ENCODE measurements at places on chromosomes 2 and 18.

- DNase-seq, result no peak
Measured at GRCh38 chr2:109481196-109481555, 132.6 kb downstream of the SEPTIN10 start.

DNA sequence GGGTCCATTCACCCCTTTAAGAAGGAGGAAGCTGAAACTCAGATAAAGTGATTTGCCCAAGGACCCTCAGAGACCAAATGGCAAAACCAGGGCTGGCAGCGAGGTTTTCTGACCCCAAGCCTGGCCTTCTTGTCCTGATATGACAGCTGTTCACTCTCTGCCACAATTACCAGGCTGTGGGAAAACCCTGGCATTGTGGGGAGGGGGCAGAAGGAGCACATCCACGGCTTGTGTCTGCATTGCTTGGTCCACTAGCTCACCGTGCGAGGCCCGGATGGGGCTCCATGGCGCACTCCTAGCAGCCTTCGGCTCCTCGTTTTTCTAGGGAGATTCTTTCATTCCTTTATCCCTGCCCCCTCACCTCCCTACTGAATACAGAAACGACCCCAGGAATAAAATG lies 143.4 kb upstream of the SIX2 start:
- no peak for DNase-seq

- DNase-seq, result no peak
Measured at GRCh38 chr2:203997980-203998809, 61.6 kb downstream of the ICOS start.

GRCh38 chr2:123453772-123454171 lies 571.3 kb upstream of the CNTNAP5 start:
- DNase-seq, result no peak

DNA sequence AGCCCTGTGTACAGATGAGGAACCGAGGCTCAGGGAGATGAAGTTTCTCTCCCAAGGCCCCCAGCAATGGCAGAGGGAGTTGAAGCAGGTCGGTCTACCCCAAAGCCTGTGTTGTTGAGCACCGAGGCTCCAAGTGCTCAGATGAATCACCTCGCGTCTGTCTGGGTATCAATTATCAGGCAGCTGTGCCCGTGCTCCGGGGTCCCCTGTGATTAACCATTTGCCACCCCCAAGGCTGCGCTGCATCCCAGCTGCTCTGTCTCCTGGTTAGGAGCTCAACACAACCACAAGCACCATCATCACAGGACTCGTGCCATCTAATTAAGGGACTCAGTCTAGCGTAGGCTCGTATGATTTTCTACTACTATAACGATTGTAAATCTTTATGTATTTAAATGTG lies 27.1 kb downstream of the LIPG start:
- no peak for DNase-seq

DNA sequence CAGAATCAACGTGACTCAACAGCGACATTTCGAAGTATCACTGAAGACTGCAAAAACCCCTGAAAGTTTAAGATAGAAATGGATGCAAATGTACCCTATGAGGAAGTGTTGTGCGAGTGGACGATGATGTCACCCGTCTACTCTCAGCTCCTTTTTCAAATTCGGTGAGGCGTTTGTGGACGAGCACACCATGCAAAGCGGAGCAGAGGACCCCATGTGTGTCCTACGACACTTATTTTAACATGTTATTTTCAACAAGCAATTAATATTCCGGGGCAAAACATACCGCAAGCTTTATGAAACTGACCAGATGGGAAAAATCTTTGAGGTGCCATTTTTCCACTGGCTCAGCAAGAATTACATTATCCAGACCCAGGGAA lies 2.0 kb downstream of the PXDN start:
- no peak for DNase-seq

DNA sequence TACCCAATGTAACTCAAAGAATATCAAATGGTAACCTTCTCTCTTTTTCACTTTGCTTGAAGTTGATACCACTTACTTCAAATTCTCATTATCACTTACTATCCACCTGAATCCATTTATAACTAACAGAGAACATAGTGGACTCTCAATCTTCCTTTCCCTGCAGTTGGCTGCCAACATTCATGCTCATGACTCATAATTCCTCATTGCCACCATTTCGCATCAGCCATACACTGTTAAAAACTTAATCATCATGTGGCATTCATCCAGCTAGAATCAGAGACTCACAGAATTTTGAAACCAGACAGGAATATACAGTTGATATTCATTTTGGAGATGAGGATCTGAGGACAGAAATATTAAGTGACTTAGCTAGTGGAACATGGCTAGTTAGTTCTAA lies 56.8 kb downstream of the SLC4A10 start:
- peak; percentile 33 for DNase-seq

GRCh38 chr2:101064505-101064867 lies 62.4 kb downstream of the RPL31 start:
- no peak for DNase-seq

DNA sequence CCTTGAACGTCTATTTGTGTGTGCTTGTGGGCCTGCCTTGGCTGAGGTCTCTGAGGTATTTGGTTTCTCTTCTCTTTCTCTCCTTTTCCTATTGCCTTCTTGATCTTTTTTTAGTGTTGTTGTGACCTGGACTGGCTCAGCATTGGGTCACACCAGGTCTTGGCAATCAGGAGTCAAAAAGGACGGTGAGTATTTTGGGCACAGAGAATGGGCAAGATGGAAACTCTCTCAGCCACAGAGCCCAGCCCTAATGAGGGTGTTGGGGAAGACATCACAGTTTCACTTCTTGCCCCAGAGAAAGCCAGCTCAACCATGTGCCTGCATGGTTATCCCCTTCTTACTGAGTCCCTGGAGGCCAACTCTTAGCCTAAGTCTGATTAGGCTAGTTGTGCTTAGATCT lies 13.7 kb upstream of the INO80C start:
- no peak for DNase-seq

DNA sequence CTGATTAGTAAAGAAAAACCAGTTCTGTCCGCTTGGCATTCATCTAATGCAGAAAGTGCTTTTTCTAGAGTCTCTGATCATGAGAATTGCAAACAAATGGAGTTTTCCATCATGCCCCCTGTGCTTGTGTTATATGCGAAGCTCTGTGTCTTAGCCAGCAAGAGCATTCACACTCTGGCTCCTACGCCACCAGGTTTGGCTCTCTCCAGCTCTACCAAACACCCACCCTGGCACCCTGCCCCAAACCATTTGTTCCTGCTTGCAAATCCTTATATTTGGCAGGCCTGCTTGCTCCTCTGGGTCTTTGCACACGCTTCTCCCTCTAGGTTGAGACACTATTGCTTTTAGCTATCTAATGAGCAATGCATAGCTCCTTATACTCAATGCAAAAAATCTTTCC lies 204.1 kb upstream of the CYRIA start:
- DNase-seq, result peak; percentile 50

- no peak for DNase-seq
Measured at GRCh38 chr2:65309699-65310098, 82.1 kb downstream of the ACTR2 start.

DNA sequence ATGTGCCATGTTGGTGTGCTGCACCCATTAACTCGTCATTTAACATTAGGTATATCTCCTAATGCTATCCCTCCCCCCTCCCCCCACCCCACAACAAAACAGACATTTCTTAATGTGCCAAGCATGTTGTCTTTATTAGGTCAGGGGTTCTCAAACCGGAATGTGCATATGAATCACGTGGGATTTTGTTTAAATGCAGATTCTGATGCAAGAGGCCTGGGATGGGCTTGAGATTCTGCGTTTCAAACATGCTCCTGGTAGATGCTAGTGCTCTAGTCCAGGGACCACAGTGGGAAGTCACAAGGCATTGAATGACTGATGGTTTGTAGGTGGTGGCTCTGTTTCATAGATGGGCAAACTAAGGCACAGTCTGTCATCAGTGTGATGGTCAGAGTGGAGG lies 184.7 kb downstream of the SMAD7 start:
- no peak for DNase-seq

GRCh38 chr2:70340075-70340474 lies 38.2 kb upstream of the FAM136A start:
- no peak for DNase-seq

GRCh38 chr2:232532419-232532818 lies 6.5 kb downstream of the CHRND start:
- no peak for DNase-seq

DNA sequence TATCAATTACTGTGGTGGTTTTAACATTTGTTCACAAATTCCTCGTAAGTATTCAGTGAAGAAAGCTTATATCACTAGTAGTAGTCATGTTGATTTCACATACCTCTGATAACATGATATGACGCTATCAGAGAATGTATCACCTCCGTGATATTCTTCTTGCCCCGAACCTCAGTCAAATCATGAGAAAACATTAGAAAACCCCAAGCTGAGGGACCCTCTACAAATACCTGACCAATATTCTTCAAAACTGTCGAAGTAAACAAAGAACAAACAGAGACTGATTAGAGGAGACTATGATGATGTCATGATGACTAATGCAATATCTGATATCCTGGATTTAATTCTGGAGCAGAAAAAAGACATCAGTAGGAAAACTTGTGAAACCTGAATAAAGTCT lies 85.6 kb upstream of the SPOPL start:
- no peak for DNase-seq

DNA sequence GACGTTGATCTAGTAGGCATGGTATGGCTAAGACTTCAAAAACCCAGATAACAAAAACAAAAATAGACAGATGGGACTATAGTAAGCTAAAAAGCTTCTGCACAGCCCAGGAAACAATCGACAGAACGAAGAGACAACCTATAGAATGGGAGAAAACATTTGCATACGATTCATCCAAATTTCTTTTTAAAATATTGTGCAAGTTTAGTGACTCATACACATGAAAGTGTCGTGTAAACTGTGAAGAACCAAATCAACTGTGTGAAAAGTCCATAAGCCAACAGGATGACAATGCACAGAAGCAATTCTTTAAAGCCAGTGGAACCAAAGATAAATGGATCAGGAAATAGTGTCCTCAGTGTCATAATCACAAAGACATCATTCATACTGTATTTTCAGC lies 671.1 kb downstream of the RNF144A start:
- peak; percentile 63 for DNase-seq

- DNase-seq, result no peak
Measured at GRCh38 chr2:174335988-174336500, 1.3 kb downstream of the SP9 start.

DNA sequence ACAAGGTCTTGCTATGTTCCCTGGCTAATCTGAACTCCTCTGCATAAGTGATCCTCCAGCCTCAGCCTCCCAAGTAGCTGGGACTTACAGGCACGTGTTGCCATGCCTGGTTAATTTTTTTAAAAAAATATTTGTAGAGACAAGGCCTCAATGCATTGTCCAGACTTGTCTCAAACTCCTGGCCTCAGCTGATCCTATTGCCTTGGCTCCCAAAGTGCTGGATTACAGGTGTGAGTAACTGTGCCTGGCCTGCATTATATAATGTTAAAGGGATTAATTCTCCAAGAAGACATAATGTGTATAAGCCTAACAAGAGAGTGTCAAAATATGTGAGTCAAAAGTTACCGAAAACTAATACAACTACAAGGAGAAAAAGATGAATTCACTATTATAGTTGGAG lies 32.2 kb downstream of the BUB1 start:
- no peak for DNase-seq

DNA sequence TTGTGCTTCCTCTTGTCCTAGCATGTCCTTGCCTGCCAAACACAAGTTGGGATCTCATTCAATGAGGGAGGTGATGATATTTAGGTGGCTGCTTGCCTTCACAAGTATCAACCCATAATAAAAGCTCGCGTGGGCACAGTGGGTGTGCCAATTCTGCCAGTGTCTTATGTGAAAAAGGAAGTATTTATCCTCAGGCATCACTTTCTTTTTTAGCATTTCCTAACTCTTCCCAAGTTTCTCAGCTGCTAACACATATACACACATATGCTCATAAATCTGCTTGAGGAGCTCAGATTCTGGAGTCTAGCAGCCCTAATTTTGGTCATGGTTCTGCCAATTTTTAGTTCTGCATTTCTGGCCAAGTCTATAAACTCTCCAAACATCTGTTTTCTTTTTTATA lies 319.5 kb upstream of the HNMT start:
- DNase-seq, result no peak

DNA sequence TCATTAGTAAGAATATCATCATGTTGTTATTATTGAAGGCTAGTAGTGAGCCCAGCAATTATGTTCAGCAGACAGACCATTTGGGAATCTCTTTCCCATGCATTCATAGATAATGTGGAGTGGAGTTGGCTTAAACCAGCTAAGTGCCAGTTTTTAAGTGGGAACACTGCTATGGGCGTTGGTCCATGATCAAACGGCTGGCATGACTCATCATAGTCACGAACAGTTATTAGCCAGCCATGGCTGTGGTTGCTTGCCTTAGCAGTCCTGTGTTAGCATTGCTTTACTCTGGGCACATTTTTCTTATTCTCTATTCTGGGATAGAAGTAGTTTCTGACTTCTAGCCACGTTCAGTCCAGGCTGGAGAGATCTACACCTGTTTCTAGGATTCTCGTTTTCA lies 17.7 kb downstream of the EIF4E2 start:
- peak; percentile 24 for DNase-seq

DNA sequence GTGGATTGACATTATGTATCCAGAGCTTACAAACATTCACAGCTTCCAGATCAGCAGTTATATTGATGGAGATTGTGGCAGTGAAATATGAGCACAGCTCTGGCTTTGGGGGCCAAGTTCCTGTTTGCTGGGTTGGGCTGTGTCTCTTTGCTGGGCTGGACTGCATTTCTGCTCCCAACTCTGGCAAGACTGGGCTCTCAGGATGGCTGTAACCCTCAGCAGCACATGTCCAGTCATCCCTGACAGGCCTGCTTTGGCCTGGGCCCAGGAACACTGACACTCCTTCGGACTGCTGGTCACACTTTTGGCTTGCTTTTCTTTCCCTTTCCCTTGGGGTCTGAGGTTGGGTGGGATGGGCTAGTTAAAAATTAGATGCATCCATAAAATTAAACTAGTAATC lies 17.9 kb upstream of the VPS4B start:
- DNase-seq, result no peak

DNA sequence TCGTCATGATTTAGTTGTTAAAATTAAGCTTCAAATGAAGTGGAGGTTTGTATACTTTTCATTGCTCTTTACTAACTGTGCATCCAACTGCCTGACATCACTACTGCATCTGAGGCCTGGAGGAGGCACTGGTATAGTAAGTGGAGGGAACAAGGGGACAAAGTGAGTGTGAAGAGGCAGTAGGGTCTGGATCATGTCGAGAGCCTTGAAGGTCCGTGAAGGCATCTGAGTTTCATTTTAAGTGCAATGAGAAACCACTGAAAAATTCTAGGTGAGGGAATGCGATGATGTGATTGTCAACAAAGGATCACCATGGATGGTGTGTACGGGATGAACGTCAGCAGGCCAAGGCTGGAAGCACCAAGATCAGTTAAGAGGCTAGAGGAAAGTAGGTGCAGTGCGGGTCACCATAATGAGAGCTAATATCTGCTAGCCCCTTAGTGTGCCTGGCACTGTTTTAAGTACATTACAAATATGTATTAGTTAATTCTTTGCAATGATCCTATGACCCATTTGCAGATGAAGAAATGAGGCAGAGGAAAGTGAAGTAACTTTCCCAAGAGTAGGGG lies 96.1 kb downstream of the CABYR start:
- DNase-seq, result no peak

DNA sequence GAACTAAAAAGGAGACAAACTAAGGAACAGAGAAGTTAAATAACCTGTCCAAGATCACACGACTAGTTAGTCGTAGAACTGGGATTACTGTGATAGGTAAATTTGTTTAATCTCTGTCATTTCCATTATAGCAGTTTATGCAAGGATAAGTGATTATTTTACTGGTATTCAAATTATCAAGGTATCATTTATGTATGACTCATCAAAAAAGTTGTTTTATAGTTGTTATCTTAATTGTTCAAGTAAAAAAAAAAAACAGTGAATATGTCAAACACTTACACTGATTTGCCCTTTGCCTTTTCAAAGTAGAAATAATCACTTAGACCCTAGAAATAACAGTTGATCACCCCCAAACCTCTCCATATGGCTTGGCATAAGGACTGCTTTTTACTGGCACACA lies 173.6 kb downstream of the RIT2 start:
- DNase-seq, result no peak

Measured in A673 (cell line).